ENCODE measurements at places on chromosomes 11 and 22.
A peak's percentile ranks its signal among the peaks of the same experiment; 100 is the strongest.

- no peak for ATAC-seq
Observed at GRCh38 chr11:36122671-36123070, 166.6 kb downstream of the COMMD9 start.

- ATAC-seq, result no peak
Observed at GRCh38 chr11:8354622-8355415, 91.1 kb upstream of the LMO1 start.

- no peak for ATAC-seq
Observed at GRCh38 chr11:110828086-110828485, 115.8 kb upstream of the ARHGAP20 start.

GRCh38 chr11:58395581-58395980 is 11.1 kb downstream of the OR5B3 start:
- ATAC-seq, result no peak

DNA sequence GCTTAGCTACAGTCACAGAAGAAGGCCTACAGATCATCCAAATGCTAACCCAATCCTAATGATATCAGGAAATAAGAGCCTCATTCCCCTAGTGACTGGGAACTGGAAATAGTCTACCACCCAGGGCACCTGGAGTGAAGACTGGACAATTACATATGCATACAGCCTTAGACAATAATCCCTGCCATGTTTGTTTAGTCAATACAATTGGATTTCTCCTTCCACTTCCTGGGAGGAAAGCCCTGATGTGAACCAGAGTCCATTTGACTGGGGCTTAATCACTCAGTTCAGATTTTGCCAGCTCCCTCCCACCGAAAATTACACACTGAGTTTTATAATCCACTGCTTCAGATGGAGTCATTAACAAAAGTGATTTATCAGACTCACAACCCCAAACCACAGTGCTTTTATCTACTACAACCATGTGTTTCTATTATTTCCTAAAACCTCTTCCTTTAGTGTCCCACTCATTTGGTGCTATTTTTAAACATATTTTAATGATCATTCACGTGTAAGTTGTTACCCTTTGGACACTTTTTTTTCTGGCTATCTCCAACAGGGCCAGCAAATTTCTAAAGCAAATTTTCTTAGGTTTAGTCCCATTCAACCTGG is 29.9 kb downstream of the CWF19L2 start:
- no peak for ATAC-seq

- no peak for ATAC-seq
Observed at GRCh38 chr11:69287968-69288882, 5.7 kb upstream of the MYEOV start.

DNA sequence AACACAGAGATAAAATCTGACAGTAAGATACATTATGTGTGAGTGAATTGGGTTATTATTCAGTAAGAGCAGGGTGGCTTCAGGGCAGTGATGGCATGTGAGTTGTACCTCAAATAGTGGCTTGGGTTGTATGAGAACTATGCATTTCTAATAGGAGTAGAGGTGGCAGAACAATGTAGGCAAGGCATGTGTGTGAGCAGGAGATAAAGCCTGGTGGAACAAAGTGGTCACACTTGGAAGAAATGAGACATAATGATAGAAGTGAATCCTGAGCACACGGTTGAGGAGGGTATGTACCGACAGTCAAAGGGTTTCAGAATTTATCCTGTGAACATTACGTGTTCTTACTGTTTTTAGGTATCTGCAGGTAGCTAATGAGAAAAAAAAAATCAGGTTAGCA is 159.3 kb downstream of the CASP12 start:
- no peak for ATAC-seq

DNA sequence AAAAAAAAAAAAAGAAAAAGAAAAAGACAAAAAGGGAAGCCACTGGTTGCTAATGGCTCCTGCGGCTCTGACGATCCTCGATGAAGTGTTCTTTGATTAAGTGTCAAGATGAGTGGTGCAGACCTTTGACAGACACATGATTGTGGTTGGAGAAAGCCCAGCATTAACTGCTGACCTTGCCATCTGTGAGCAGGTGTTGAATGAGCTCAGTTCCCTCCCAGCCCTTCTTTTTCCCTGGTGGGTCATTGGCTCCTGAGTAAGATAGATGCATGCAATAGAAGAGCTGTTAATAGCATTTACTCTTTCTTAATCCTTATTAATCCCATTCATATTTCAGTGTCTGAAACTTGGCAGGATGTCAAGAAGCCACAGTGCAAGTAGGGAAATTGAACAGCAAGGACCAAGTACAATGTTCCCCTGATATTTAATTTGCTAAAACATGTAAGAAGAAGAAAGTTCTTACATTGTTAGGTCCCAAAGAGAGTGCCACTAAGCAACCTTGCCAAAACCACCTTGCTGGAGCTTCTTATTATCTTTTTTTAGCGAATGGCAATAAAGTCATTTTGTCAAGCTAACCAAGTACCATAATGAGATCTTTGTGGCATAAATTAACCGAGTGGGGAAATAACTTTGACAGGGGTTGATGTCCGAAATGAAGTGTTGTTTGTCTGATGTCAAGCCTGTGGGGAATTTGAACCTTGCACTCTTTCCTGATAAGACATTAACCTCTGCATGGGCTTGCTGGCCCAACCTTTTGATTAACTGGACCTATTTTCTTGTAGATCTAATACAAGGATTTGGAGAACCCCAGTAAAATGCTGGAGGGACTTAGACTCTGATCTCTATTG is 113.7 kb downstream of the PTPRJ start:
- peak; percentile 84 for ATAC-seq

DNA sequence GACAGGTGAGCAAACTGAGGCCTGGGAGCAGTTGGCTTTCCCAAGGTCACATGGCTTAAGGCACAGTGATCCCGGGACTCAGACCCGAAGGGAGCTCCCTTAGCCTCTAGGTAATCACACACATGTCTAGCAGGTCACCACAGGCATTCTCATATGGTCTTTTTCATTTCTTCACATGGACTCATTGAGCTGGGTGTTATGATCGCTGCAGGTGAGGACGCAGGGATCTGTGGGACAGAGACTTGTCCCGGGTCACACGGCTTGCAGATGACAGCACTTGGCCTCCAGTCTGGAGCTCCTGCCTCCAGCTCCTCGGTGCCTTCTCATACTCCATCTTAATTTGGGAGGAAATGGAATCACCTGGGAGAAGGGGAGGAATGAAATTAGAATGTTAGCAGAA is 23.6 kb upstream of the CACNG2 start:
- ATAC-seq, result no peak

DNA sequence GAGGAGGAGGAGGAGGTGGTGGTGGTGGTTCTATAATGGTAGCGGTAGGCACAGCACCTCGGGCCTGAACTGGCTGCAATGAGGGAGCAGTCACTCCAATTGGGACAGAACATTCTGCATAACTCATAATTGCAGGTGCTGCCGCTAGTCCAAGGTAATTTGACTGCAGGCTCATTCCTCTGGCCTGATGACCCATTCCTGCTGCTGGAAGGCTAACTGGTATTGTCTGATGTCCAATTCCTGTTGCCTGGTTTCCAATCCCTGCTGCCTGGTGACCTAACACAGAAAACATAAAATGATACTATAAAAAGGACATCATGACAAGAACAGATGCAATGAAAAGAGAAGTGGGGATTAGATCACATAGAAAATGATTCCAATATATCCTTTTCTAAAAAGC is 7.9 kb upstream of the AGBL2 start:
- no peak for ATAC-seq

DNA sequence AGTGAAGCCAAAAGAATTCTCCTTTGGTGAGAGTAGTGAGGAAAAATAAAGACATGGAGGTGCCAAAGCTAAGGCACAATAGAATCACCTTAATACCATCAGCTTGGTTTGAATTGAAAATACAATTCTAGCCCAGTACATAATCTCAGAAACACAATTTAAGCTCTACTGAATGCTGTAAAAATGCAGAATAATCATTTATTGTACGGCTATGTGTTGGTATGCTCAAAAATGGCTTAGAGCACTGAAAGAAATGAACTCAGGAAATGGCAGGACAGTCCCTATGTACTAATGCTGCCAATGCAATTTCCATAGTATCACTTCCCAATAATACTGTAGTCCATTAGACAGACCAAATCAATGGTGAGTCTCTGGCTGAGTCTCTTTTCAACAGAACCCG is 798.5 kb downstream of the DLG2 start:
- ATAC-seq, result no peak

DNA sequence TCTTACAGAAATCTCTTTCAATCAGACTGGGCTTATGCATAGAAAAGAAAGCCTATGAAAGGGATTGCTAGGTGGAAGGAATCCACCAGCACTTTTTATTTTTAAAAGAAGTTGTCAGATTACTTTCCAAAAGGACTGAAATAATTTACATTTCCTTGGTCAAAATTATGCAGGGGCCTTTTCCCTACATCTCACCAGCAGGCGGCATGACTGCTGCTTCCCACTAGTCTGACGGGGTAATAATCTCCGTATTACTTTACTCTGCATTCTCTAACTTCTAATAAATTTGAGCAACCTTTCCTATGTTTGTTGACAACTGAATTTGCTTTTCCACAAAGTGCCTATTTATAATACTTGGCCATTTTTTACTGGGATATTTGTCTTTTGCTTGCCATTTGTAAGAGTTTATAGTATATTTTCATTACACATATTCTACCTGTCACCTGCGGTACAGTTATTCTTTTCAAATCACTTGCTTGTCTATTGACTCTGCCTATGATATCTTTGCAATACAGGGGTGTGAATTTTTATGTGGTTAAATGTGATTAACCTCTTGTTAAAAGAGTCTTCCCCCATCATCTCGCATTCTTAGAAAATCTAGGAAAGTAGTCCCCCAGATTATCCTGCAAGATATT is 51.9 kb upstream of the USP47 start:
- ATAC-seq, result no peak

DNA sequence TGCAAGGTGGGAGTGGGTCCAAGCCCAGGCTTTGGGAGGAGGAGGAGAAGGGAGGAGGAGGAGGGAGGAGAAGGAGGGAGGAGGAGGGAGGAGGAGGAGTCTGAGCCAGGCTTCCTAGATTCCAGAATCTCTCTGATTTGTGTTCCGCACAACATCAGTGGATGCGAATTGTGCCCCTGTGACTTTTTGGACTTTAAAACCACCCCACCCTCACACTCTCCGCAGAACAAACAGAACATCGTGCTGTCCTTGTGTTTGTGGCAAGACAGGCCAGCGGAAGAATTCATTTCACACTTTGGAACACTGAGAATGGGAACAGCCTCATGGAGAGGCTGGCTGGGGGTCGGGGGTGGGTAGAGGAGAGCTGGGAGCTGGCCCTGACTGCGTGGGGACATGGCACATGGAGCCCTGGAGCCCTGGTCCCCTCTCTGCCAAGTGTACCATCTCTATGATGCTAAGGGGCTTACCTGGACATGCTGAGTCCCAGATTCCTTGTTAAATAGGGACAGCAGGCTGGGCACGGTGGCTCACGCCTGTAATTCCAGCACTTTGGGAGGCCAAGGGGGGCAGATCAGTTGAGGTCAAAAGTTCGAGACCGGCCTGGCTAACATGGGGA is 16.4 kb upstream of the SHANK2 start:
- ATAC-seq, result no peak

GRCh38 chr11:73163638-73164174 is 21.6 kb upstream of the FCHSD2 start:
- no peak for ATAC-seq

Measured in stimulated activated memory B cell treated with anti-CD40 and anti-IgM and Interleukin-4, amounts not matched to agents 10 μg/mL and 1 μg/mL and 100 μg/mL, for 72 hours (primary cell).